Stimulated activated CD4-positive, alpha-beta T cell treated with anti-CD3 and anti-CD28 coated beads, Interleukin-1b, Interleukin-23, amount 100 ng/mL, for 24 hours (primary cell): ENCODE measurements at places on chromosomes 12 and 14.

GRCh38 chr14:68786491-68787091, 6.3 kb downstream of the ZFP36L1 start:
- DNase-seq: no peak

DNA sequence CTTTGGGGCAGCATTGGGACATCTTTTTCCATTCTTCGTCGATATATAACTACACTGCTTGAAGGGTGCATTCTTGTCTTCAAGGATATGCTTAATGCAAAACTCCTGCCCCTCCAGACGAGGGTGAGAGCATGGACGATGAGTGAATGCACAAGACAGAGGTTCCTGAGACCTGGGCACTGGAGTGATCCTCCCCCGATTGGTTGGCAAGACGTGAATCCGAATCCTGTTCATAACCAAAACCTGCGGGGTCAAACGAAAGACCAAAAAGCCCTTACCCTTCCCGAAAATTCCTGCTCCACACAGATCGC, 684 bp downstream of the KANSL2 start:
- no peak for DNase-seq

DNA sequence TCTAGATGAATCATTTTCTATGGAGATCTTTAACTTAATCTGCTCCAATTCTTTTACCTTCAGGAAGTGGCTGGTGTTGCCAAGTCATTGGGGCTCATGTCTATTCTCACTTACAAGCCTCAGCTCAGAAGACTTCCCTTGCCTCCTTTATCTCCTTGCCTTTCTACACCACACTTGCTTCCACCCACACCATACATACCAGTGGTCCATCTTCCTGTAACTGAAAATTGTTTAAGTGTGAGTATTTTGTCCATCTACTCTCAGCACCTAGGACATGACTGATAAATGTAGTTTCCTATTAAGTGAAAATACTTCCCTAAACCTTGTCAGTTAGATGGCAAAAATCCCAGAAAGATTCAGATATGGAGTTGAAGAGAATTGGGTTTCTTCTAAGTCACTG, 199.7 kb upstream of the CPNE8 start:
- DNase-seq: no peak

DNA sequence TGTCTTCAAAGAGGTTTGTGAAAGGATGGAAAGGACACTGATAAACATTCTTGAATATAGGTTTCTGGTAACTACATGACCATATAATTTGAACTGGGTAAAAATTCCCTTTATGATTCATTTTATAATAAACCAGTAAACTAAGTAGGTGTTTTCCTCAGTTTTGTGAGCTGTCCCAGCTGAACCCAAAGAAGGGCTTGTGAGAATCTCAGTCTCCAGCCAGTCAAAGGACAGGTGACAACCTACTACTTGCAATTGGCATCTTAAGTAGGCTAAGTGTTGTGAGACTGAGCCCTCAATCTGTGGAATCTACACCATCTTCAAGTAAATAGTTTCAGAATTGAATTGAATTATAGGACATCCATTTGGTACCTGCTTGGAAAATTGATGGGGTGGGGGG, 75.2 kb downstream of the MYF5 start:
- DNase-seq: no peak

DNA sequence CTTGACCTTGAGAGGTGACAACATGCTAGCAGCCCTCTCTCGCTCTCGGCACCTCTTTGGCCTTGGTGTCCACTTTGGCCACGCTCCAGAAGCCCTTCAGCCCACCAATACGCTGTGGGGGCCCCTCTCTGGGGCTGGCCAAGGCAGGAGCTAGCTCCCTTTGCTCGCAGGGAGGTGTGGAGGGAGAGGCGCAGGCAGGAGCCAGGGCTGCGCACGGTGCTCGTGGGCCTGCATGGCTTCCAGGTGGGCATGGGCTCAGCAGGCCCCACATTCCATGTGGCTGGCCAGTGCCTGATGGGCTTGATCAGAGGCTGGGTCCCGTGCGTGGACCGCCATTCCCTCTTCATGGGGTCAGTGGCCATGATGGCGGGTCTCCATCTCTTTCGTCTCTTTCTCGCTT, 1237.0 kb upstream of the USP15 start:
- DNase-seq: no peak

DNA sequence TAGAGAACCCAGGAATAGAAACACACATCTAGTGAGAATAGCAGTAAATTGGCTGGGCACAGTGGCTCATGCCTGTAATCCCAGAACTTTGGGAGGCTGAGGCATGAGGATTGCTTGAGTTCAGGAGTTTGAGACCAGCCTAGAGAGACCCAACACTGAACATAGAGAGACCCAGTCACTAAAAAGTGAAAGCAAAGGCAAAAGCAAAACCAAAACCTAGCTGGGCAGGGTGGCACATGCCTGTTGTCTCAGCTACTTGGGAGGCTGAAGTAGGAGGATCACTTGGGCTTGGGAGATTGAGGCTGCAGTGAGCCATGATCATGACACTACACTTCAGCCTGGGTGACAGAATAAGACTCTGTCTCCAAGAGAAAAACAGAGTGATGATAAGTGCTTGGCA, 37.5 kb upstream of the MIS18BP1 start:
- no peak for DNase-seq

- no peak for DNase-seq
These were observed 165.8 kb downstream of the CALM1 start for GRCh38 chr14:90562652-90563051.

DNA sequence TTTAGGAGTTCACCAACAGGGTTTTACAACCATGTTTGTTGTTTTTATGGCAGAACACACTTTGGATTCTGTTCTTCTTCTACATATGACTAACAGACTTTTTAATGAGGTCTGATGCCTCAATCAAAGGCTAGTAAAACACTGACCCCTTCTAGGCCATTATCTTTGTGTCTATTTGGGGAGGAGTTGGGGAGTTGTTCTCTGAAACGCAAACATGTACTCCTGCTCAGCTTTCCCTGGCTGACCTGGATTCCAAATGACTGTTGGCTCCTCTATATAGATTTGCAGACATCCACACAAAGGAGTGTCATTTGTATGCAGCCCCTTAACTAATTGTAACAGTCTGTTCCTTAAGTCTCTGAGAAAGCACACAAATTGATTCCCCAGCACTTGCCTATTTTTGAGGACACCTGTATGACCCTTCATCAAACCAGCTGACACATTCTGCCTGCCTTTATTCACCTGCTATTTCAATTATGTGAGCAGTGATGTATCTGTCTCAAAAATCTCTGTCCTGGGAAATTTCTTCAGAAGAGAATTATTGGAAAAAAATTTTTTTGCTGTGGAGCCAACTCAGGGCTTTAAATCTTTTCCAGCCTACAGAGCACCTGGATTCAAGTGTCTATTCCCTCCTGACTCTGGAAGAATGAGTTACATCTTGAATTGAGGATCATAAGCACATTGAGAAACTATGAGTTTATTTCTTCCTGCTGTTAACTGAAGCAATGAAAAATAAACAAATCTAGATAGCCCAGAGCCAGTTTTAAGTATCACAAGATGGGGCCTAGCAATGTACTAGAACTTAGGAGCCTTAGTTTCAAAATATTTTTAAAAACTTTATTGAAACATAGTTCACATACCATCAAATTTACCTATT, 417.2 kb downstream of the RAD51B start:
- DNase-seq: no peak

- DNase-seq: no peak
These were observed 31.3 kb downstream of the MMAB start for GRCh38 chr12:109542014-109542413.

- no peak for DNase-seq
These were observed 34.3 kb downstream of the FGD6 start for GRCh38 chr12:95182868-95183415.

- no peak for DNase-seq
These were observed 72.0 kb upstream of the DBX2 start for GRCh38 chr12:45122768-45123380.

DNA sequence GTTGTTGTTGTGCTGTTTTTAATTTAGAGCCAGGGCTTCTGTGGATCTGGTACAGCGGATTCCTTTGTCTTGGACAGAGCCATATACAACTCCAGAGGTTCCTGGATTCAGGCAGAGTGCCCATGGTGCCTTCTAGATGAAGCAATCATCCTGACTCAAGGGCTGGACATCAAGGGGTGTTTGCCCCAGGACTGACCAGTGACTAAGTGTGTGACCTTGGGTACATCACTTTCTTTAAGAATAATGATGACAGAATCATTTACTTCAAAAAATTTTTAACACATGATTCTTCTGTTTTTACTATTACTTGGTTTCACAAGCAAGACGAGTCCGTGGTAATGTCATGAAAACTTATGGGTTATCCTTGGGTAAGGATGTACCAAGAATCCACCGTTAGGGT, 397.3 kb downstream of the ZFP36L1 start:
- DNase-seq: no peak

DNA sequence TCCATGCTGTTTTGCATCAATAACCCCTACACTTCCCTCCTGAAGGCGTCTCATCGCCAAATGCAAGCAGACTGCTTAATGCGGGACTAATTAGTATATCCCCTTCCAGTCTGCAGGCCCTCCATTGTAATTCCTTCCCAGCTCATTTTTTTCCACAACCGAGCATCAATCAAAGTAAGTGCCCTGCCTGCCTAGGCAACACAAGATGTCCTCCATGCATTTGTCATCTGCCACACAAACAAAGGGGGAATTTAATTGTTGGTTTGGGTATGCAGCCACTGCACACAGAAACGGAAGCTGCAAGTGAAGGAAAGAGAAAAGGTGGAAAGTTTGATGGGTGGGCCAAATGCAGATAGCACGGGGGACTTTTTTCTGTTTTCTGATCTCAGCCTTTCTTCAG, 168.0 kb downstream of the EGLN3 start:
- no peak for DNase-seq

DNA sequence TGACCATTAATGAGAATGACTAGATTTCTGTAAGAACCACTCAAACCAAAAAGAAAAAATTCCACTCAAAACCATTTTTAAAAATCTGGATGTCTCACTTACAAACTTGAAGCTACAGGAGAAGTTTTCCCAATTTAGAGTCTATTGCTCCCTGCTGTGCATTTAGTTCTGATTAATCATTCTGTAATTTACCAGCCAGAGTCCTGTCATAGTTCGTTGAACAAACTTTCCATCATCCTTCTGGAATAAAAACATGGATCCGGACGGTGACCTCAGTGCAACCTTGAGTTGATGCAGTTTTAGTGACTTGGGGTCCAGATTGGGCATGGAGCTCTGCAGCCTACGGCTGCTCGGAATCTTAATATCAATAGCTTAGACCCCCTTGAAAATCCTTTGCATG, 73.4 kb downstream of the PRMT8 start:
- DNase-seq: no peak

GRCh38 chr12:91023326-91024004, 18.7 kb upstream of the EPYC start:
- no peak for DNase-seq

GRCh38 chr14:34713122-34713680, 1.2 kb downstream of the CFL2 start:
- DNase-seq: no peak

- DNase-seq: no peak
These were observed 32.1 kb upstream of the SGPP1 start for GRCh38 chr14:63760014-63760413.

DNA sequence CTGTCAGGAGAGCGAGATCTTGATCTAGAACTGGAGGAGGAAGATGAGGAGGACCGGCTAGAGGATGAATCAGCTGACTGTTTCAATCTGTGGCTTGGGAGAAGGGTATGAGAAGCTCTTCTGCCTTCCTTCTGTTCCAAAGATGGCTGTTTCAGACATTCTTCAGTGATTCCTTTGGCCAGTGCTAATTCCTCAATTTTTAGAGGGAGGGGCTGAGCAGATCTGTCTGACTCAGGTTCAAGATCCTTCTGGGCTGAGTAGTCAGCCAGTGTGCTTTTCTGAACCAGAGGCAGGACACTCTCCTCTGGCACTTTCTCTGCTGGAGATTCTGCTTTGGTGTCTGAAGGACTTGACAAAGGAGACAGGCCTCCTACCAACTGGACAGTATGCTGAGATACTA, 15.2 kb downstream of the ACIN1 start:
- no peak for DNase-seq

DNA sequence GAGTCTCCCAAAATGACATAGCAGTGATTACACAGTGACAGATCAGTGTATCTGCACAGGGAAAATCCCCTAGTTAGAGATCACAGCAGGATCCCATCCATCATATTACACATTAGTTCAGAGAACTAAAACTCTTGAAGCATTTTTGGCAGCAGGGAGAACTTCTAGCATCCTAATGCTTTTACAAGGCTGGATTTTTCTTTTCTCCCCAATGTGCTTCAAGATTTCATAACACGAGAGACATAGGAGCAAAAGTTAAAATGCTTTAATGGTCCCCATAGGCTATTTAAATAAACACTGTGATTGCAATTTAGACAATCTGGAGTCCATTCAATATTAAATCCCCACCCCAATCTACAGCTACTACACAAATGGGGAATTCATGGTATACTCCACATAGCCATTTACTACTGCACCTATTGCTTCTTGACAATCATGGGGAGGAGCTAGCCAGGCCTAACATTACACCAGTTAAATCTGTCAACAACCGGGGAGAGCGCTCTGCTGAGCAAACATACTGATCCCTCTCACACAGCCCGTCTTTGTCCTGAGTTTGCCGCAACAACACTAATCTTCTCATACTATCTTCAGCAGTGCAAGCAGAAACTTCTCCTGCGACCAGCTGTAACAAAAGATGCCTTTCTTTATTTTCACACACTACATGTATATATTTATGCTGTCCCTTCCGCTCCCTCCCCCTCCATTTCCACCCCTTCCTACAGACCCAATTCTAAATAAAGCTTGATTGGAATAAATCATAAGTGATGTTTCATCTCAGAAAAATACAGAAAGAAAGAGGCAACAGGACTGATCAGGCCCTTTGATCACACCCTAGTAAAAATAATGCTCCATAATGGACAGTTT, 120.3 kb upstream of the SOX5 start:
- DNase-seq: no peak

DNA sequence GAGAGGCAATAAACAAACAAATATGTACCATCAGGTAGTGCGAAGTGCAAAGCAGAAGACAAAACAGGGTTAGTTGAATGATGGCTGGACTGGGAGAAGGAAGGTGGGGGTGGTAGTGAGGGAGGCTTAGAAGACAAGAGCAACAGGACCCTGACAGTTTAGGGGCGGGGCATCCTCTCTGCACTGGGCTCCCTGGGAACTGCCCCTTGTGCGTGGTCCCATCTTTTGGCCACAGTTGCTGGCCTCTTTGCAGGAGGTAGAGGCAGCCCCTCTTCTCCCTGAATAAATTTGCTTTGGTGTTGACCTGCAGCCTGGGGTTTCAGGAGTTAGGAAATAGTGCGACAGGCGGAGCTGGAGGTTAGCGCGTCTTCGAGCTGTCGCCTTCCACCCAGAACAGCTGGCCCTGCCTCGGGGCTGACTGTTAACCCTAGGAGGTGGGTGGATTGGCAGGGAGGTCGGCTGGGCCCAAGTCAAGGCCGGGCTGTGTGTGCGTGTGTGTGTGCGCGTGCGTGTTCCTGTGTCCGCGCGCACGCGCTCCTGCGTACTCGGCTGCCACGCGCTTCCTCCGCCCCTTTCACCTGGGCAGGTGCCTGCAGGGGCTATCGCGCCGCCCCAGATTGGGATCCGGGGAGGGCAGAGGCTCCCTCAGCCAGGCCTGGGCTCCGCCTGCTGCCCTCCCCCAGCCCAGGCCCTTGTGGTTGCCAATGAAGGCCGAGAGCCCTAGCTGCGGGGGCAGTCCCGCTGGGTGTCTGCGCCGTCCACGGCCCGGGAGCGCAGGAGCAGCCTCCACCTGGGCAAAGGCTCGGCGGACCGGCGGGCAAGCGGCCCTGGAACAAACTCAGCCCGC, 180.8 kb downstream of the ADCK1 start:
- DNase-seq: no peak

- DNase-seq: peak; percentile 96
These were observed at the start of gene SLC38A2 for GRCh38 chr12:46372544-46373300. Gene SLC38A2 (minus strand): TSS chr12:46372773. CDS start chr12:46371293, 1,480 bp downstream.
